Hypothalamus (tissue), 51 donors: ENCODE measurements at places on chromosomes 4 and X.

DNA sequence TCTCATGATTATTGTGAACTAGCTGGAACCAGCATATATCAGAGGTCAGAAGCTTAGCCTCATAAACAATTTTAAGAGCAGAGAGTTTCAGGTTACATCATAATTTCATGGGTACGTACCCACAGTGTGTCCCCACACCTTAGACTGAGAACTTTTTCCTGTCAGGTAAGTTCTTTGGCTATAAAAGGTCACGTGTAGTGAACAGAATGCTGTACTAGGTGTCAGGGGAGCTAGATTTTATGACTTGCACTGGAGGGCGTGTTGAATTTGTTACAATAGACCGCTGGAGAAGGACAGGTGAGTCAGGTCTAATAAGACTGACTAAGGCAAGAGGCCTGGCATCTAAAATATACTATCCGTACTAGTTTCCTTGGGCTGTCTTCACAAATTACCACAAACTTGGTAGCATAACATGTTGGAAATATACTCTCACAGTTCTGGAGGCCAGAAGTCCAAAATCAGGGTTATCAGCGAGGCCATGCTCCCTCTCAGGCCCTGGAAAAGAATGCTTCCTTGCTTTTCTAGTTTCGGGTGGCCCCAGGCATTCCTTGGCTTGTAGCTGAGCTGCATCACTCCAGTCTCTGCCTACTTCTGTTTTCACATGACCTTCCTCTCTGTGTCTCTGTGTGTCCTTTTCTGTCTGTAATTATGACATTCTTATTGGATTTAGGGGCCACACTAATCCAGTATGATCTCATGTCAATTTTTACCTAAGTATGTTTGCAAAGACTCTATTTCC, 512.0 kb upstream of the NR3C2 start:
- no peak for DNase-seq

GRCh38 chr4:138138774-138139173, 103.4 kb downstream of the SLC7A11 start:
- DNase-seq = no peak

DNA sequence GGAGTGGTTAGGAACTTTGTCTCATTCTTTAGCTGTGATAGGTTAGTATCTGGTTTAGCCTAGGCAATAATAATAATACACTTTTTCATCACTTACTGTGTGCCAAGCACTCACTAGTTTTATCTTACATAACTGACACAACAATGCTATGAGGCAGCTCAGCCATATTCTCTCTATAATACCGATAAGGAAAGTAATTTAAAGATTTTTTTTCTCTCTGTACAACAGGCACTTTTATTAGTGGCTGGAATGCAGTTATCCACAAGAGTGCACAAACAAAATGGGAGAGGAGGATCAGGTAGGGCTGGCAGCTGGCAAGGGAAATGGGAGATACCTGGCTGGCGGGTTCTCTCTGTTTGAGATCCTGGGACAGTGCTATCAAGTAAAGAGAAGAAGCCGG, 7.6 kb downstream of the RELL1 start:
- no peak for DNase-seq

DNA sequence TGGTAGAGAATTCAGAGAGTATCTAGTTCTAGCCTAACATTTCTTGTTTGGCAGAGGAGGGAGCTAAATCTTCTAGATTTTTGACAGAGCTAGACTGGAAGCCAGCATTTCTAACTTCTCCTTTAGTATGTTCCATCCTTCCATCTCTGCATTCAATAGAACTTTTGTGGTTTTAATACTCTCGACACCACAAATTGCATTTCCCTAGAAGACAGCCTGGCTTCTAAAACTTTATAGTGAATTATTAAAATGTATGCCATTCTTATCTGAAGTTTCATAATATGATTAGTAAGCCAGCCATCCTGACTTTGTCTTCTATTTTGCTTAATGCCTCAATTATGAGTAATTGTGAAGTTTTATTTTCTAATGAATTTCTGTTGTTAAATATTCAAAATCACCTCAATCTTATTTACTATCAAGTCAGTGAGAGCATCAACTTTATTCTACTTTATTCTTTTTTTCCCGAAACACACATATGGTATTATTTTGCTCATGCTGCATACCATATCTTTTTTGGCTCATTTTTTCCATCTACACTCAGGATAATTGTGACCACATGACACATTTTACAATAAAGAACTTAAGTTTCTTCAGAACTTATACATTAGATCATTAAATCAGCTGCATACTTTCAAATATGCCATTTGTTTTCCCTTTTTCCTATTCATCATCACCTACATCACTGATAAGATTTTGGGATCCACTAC, 30.2 kb downstream of the EDNRA start:
- no peak for DNase-seq

- DNase-seq = no peak
These were observed 611.0 kb downstream of the KCTD8 start for GRCh38 chr4:43837604-43838003.

DNA sequence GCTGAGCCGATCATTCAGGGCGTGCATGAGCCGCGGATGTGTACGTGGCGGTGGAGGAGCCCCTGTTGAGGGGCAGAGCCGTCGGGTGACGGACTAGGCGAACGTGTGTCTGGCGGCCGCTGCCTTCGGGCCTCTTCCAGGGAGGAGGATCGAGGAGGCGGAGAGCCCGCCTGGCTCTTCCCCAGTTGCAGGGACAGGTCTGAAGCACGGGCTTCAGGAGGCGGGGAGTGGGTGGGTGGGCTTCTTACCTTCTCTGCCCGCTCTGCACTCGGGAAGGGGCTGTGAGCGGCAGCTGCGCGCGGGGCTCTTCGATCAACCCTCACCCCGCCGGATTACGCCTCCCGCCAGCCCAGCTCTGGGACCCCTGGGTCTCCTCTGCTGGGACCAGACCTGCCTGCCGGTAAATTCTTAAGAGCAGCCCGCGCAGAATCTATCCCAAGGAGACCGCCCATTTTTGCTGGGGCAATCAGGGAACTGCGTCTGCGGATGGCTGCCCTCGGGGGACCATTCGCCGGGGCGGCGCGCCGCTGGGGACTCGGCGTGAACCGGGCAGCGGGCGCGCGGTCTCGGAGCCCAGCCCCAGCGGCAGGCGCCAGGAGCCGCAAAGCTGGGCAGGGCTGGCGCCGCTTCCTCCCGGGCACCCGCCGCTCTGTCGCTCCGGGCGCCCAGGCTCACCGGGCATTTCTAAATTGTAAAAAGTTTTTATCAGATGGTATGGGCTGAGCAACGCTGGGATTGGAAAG, 4.9 kb downstream of the PLAC8 start:
- DNase-seq = no peak

DNA sequence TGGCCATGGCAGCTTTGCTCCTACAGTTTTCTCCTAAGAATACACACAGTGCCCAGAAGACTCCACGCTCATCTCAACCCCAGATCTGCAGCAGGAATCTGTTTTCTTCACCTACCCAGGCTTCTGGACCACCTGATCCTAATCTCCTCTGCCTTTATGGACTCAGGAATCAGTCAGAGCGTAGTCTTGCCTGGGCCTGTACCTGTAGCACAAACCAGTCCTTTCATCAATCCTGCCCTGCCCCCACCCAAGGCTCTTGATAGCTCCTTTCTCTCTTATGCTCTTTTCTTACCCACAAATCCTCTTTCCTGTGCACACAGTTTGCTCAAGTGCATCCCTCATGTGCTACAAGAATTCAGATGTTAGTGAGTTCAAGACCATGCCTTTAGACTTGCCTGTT, 89.7 kb downstream of the ZNF718 start:
- DNase-seq = no peak
